ENCODE measurements at places on chromosomes 3 and 15.

GRCh38 chr3:126448136-126448892, 27.4 kb downstream of the ZXDC start:
- DNase-seq: no peak

- DNase-seq: no peak
Observed at GRCh38 chr3:136149667-136150066, 46.5 kb downstream of the MSL2 start.

- peak; percentile 25 for DNase-seq
Observed at GRCh38 chr3:55180936-55181535, 253.2 kb upstream of the LRTM1 start.

GRCh38 chr3:20556661-20557060, 370.7 kb upstream of the SGO1 start:
- no peak for DNase-seq

GRCh38 chr15:91068436-91068835, 31.6 kb upstream of the SV2B start:
- no peak for DNase-seq

DNA sequence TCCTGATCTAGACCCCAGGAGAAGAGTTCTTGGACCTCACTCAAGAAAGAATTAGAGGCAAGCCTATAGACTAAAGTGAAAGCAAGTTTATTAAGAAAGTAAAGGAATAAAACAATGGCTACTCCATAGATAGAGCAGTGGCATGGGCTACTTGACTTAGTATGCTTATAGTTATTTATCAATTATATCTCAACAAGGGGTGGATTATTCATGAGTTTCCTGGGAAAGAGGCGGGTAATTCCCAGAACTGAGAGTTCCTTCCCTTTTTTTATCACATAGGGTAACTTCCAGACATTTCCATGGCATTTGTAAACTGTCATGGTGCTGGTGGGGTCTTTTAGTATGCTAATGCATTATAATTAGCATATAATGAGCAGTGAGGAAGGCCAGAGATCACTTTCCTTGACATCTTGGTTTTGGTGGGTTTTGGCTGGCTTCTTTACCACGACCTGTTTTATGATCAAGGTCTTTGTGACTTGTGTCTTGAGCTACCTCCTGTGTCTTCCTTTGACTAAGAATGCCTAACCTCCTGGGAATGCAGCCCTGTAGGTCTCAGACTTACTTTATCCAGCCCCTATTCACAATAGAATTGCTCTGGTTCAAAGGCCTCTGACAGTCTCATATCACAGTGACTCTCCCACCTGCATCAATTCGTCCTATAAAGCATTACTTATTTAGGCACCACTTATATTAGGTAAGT, 35.3 kb upstream of the PLSCR2 start:
- DNase-seq: no peak

- DNase-seq: no peak
Observed at GRCh38 chr15:85750319-85751290, 44.1 kb downstream of the KLHL25 start.

DNA sequence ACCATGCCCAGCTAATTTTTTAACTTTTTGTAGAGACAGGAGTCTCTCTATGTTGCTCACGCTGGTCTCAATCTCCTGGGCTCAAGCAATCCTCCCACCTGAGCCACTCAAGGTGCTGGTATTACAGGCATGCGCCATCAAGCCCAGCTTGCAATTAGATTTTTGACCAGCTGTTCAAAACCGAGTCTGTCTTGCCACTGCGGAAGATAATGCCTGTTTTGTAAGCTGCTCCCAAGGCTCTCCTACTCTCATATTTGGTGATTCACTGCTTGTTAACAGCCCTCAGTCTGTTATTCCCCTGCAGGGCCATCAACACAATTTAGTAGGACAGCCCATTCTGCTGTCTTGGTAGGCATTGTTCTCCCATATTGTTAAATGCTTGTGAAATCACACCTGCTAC, 17.8 kb upstream of the MCCC1 start:
- DNase-seq: peak; percentile 75

DNA sequence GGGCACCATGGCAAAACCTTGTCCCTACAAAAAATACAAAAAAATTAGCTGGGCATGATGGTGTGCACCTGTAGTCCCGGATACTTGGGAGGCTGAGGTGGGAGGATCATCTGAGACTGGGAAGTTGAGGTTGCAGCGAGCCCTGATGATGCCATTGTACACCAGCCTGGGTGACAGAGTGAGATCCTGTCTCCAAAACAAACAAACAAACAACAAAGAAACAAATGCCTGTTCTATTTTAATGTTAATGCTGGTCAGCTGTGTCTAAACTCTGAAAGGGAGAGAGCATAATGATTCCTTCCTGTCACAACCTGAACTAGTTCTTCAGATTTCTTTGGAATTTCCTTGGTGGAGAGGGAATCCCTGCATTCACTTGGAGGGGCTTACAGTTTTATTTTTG, 413.0 kb upstream of the TBL1XR1 start:
- no peak for DNase-seq

- no peak for DNase-seq
Observed at GRCh38 chr3:28250999-28251398, 9.6 kb downstream of the CMC1 start.

- no peak for DNase-seq
Observed at GRCh38 chr3:105347625-105348302, 18.9 kb upstream of the ALCAM start.

DNA sequence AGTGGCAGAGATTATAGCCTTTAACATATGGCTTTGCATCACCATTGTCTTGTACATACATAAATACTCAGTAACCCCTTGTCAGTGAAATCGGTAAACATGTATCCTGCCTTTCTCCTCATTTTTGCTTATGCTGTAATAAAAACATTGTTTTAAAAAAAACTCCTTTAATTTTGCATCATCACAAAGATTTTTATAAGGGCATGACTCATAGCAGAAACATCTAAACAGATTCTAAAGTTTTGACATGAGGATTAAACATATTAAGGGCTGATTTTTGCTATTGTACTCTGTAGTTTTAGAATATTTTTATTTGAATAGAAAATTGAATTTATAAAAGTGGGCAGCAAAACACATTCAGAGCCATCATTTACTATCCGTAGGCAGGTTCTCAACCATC, 275.9 kb downstream of the ZIC4 start:
- DNase-seq: no peak

DNA sequence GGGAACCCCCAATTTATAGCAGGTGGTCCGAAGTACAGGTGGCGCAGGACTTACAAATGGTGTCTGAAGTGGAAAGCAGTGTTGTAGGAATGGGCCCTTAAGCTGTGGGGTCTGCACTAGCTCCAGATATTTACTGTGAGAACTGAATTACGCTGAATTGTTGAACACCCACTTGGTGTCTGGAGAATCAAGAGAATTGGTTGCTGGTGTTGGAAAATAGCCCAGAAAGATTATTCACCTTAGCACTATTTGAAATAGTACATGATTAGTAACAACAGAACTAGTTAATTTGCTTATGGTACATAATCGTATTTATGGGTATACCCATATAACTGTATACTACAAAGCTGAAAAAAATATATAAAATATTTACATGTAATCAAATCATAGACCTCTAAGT, 64.8 kb downstream of the ADAM10 start:
- no peak for DNase-seq

- no peak for DNase-seq
Observed at GRCh38 chr15:71449363-71449762, 334.1 kb downstream of the THSD4 start.

DNA sequence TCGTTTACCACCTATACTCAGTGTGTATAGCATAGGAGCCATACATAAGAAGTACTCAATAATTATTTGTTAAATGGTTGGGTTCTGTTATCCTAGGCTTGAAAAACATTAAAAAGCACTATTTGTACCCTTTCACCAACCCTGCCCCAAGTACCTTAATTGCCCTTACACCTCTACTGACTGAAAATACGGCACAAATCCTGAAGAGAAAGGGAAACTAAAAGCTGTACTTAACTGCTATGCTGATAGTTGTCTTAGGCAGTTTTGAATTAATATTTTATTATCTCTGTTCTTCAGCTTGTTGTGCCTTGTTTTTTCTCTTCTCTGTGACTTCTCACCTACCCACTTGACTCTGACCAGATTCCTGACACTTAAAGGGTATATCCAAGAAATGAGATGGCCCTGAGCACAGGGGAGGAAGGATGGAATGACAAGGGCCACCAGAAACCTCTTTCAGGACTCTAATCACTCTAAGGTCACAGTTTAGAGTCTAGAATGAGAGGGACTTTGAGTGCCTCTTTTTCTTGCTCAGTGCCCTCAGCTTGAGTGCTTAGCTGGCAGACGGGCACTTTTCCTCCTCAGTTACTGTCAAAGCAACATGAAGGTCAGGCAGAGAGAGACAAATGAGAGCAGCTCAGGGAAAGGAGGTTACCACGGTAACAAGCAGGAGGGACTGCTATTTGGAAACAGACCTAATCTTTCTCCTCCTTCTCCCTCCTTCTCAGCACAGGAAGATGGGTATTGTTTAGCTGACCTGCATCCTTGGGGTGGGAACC, 136.5 kb downstream of the ZNF609 start:
- DNase-seq: peak; percentile 90

DNA sequence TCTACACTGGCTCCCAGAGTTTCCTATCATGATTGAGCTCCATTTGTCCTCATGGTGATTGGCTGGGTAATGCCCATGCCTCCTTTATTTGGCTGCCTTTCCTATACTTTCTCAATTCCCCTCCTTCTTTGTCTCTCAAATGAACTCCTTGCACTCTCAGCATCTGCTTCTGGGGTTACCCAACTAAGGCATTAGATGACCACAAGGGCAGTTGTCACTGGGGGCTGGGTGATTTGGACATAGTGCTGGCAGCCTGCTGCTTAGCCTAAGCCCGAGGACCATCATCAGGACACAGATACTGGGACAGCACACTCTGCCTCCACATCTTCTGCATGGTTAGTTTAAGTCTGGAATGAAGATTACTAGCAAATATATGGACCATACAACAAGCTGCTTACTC, 49.2 kb upstream of the LRRFIP2 start:
- no peak for DNase-seq

- no peak for DNase-seq
Observed at GRCh38 chr15:91944331-91944730, 90.8 kb downstream of the SLCO3A1 start.

GRCh38 chr3:5296362-5296761, 108.9 kb downstream of the EDEM1 start:
- DNase-seq: no peak

- DNase-seq: no peak
Observed at GRCh38 chr15:33844597-33844996, 123.7 kb upstream of the CHRM5 start.

DNA sequence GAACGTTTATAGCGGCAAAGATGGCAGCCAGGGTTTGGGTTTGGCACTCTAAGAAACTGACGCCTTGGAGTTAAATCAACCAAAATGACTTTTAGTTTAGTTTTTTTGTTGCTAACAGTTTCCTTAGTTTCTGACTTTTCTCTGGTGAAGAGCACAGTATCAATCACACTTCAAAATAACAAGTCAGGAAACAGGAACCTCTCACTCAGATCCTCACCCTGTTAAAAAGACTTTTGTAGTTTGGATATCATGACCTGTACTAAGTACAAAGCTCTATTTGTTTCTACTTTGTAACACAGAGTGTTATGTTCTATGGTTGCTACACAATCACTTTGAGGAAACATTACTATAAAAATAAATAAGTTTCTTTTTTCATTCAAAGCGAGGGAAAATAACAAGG, 51.1 kb downstream of the ATP10A start:
- no peak for DNase-seq

DNA sequence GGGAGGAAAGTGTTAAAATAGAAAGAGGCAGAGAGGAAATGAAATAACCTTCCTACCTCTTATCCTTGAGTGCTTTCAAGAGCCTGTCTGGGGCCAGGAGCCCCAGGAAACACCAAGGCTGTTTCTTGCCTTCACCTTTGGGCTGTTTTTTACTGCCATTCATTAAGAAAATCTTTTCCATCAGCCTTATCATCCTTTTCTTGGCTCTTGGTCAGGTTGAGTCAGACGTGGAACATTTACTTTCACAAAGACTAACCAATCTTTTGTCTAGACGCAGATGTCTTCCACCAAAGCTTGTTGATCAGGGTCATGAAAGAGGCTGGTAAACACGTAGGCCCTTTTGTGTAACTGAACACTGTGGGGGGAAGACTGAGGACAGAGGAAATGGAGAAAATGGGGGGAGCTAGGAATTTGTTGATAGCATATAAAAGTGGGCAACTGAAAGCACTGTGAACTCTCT, 151.0 kb upstream of the THBS1 start:
- DNase-seq: no peak

- DNase-seq: no peak
Observed at GRCh38 chr3:131616719-131617118, 113.9 kb upstream of the MRPL3 start.

- DNase-seq: no peak
Observed at GRCh38 chr3:49787182-49787464, 781 bp upstream of the IP6K1 start.

DNA sequence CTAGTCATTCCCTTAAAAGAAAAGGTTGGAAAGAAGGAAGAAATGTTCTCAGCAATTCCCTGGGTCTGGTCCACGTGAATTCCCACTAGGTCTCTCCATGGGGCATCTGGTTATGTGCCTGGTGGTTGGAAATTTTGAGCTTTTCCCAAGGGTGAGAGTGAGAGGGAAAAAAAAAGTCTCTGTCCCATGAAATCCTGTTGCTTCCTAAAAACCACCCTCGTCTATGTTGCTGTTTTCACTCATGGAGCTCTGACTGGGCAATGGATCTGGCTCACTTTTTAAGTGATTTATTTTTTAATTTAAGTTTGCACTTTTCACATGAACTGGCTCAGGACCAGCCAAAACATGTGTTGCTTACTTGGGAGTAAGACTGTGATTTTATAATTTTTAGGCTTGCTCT, 190.1 kb downstream of the CHST2 start:
- no peak for DNase-seq

GRCh38 chr15:80242132-80242769, 9.8 kb downstream of the CTXND1 start:
- peak; percentile 16 for DNase-seq

DNA sequence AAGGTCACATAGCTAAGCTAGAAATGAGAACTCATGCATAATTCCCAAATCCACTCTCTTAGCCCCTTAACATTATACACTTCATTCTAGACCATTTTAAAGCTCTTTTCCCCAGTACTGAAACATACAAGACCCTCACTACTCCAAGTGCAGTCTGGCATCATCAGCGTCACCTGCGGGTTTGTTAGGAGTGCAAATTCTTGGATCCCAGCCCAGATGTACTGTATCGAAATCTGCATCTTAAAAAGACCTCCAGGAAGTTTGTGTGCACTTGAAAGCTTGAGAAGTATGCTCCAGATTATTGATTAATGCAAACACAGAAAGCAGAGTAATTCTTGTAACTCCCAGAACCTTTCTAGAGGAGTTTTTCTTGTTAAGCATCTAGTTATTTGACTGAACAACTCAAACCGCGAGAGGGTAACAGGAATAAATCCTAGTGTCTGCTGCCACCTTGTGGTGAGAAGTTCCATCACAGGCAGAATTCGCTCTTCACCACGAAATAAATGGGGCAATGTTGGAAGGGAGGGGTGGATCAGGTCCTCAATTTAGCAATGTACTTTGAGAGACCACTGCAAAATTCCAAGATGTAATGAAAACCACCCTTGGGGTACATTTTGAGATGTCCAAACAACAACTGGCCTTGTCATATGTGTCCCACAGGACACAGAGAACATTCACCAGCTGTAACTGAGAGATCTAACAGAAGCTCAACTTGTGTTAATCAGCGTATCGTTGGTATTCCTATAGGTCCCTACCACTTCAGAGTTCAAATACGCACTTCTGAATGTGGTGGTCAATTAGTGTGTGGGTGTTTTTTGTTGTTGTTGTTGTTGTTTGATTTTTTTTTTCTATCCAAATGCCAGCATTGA, 583 bp upstream of the C3orf49 start:
- DNase-seq: peak; percentile 73

GRCh38 chr3:89606151-89606550, 498.7 kb downstream of the EPHA3 start:
- DNase-seq: no peak

- no peak for DNase-seq
Observed at GRCh38 chr3:81531846-81532245, 229.6 kb downstream of the GBE1 start.

All from NCI-H1417 (cell line).